ENCODE measurements at places on chromosomes 1 and 21.

DNA sequence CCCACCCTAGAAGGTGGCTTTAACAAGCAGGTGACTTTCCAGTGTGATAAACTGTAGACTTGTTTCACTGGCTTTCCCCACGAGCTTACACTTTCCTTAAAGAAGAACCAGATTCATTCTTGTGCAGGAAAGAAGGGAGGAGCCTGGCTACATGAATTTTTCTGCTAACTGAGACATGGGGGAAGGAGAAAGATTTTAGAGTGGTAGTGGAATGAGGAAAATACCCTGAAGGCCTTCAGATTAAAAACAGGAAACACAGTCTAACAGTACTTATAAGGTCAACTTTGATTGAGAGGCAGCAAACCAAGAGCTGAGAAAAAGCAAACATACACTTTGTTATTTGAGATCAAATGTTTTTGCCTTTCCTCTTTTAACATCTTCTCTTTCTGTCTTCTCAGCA, 640.9 kb upstream of the PLXNA2 start:
- no peak for DNase-seq

DNA sequence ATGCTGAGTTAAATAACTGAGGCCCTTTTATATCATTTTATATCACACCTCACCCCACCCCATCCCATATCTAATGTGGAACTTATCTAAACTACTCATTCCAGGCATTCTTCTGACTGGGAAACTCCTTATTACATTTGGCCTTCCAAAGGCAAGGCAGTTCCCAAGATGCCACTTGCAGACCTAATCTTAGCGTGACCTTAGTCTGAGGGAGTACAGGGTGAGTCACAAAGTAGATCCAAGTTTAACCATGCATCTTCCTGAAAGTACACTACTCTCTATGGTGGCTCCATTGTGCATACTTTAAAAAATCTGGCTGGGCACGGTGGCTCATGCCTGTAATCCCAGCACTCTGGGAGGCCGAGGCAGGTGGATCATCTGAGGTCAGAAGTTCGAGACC, 353.6 kb upstream of the C1orf87 start:
- no peak for DNase-seq

GRCh38 chr1:158933621-158934020, 2.3 kb downstream of the PYHIN1 start:
- no peak for DNase-seq

DNA sequence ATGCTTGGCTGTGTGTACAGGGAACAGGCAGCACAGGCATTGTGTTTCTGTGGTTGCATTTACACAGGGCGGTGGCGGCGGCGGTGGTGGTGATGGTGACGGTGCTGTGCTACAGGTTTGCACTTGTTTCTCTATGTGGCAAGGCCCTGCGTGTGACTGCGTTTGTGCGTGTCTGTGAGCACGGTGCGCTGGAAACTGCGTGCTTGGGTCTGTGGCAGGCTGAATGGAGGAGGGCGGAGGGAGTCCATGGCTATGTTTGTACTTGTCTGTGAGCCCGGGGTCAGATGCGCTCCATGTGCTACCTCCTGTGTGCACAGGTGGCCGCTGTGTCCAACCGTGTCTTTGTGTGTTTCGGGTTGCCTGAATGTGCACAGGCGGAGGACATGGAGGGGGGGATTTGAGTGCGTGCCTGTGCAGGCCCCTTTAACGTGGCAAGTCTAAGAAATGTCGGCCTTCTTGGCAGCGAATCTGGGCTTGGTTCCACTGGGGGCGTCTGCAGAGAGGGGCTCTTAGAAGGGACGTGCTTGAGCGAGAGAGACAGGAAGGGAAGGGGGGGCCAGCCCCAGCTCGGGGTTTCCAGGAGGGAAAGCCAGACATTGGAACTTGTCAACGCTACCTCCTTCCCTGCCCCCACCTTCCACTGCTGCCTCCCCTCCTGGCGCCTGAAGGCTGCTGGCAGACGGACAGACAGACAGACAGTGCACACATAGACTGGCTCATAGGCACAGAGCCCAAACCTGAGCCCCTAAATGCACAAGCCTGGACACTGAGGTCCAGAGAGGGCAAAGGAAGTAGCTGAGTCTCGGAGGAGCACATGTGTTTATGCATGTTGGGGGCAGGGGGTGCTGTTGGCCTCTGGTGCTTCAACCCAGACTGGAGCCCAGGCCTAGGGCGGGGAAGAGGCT, 32.7 kb upstream of the WASF2 start:
- no peak for DNase-seq

- DNase-seq: peak; percentile 40
Observed at GRCh38 chr1:247373721-247374141, 42.1 kb upstream of the ZNF496 start.

- no peak for DNase-seq
Observed at GRCh38 chr1:211386921-211387320, 60.3 kb downstream of the TRAF5 start.

- no peak for DNase-seq
Observed at GRCh38 chr1:206036663-206037455, 13.2 kb upstream of the CTSE start.

- DNase-seq: no peak
Observed at GRCh38 chr21:25412100-25412499, 195.2 kb downstream of the MRPL39 start.

GRCh38 chr1:184163674-184164465, 112.3 kb downstream of the TSEN15 start:
- DNase-seq: no peak

GRCh38 chr1:59990470-59990869, 63.9 kb upstream of the CYP2J2 start:
- DNase-seq: no peak

DNA sequence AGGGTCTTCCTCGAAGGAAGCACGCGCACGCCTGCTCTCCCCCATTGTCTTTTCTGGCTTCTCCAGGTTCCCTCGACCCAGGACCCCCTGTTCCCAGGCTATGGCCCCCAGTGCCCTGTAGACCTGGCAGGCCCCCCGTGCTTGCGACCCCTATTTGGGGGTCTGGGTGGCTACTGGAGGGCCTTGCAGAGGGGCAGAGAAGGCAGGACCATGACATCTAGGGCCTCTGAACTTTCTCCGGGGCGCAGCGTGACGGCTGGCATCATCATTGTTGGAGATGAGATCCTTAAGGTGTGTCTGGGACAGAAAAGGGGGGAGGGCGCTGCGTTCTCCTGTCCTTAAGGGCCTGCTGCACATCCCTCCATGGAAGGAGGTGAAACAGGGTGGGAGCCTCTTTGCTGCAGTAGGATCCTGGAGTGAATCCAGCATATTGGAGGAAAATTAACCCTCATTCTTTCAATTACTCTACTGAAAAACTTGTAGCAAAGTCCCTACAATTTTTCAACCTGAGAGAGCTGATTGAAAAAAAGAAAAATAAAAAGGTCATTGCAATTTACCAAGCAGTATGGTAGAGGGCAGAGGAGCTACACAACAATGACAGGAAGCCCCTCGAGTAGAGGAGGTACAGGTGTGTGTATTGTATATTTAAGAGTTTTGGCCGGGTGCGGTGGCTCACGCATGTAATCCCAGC, 777 bp downstream of the FLAD1 start:
- no peak for DNase-seq

DNA sequence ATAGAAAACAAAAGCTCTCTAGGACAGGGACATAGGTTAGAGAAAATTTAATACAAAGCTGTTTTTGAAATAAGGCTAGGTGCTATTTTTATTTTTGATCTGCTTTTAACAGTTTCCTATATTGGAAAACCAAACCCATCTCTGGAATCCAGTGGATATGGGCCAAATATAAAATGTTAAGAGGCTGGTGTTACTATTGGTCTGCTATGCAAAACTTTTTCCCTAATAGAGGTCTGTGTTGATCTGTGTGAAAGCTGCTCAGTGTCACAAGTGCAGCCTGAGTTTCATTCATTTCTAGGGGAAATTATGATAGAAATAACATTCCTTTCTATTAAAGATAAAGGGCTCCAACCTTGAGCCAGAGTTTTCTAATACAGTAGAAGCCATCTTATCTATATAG, 116.4 kb downstream of the OLFML2B start:
- no peak for DNase-seq

- DNase-seq: no peak
Observed at GRCh38 chr1:113904293-113904673, 316 bp downstream of the AP4B1 start.

DNA sequence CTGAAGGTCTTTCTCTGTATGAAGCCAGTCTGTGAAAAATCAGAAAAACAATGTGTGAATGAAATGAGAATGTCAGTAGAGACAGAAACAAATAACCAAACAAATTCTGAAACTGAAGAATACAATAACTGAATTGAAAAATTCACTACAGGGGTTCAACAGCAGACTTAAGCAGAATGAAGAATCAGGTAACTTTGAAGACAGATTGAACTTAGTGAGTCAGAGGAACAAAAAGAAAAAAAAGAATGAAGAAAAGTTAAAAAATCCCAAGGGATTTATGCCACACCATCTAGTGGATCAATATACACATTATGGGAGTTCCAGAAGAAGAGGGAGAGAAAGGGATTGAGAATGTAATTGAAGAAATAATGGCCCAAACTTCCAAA, 14.6 kb downstream of the ZNF691 start:
- DNase-seq: no peak

GRCh38 chr1:200150721-200151120, 123.2 kb downstream of the NR5A2 start:
- DNase-seq: no peak

DNA sequence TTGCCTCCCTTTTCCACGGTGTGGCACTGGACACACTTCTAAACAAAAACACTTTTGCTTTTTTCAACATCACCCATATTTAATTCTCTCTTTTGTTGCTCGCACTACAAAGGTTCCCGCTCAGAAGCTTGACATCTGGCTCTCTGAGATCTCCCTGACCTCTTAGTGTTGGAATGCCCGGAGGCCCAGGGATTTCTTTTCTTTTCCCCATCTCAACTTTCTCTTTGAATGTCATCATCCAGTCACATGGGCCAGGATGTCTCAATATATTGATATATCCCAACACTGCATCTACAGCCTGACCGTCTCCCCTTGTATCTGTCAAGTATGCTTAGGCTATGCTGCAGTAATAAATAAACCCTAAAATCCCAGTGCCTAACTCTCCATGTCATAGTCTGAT, 54.3 kb upstream of the DESI2 start:
- no peak for DNase-seq
